ENCODE measurements at places on chromosomes 6 and 20.

DNA sequence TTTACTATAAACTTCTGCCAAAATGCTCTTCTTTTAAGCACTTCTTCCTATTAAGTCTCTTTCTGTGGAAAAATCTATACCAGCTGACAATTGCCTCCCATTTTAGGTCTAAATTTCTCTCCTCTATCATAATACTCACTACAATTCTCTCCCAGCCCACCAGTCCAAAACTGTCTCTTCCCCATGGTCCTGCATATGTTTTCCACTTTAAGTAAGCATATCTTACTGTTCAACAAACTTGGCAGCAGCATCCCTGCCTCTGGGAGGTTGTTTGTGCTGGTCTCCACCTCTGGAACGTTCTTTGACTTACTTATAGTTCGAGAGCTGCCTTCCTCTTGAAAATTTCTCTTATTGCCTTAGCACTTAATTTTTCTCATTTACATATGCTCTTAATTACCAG, 180.5 kb downstream of the COL12A1 start:
- DNase-seq: no peak

DNA sequence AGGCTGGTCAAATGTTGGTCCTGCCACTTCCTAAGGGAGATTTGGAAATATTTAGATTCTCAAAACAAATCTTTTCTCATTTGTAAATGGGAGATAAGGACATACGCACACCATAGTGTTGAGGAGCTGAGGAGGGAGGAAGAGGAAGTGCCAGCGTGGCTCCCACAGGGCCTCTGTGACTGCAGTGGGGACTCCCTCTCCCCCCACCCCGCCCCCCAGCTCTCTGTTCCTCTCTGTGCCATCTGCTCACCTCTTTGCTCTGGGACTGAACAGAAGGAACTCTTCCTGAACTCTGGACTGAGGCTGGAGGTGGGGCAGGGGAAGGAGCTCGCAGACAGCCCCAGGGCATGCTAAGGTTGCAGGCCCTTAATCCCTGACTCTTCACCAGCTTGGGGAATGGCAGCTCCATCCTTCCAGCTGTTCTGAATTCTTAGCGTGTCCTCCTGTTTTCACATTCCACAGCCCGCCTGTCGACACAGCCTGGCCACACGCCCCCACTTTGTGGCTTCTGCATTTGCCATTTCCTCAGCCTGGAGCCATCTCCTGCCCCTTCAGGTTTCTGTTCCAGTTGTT, 11.4 kb downstream of the DDX27 start:
- DNase-seq: no peak

DNA sequence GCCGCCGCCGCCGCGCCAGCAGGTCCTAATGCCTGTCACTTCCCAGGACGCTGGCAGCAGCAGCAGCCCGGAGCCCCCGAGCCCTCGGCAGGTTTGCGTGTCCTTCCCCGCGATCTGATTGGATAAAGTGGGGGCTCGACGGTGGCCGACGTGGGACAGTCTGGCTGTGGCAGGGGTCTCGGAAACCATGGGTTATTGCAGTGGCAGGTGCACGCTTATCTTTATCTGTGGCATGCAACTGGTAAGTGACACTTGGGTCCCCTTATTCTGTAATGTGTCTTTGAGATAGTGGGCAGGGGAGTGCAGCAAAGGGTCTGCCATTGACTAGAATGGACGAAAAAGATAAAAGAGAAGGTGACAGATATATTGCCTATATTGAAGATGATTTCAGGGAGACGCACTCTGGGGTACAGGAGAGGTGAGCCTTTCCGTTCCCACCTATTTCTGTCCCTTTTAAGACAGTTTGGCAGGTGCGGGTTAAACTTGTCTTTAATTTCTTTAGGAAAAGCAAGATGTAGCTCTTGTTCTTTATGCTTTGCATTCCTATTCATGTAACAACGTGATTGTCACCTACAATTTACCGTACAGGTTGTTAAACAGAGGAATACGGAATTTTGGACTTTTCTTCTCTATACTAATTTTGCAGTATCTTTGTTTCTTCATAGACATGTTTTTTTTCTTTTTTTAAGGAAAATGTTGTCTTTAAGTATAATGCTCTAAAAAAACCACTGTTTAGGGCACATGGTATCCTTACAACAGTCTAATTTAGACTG, 535 bp downstream of the NKAIN2 start:
- DNase-seq: peak; percentile 1

- DNase-seq: peak; percentile 75
Measured at GRCh38 chr6:14876778-14877613, 368.9 kb upstream of the JARID2 start.

DNA sequence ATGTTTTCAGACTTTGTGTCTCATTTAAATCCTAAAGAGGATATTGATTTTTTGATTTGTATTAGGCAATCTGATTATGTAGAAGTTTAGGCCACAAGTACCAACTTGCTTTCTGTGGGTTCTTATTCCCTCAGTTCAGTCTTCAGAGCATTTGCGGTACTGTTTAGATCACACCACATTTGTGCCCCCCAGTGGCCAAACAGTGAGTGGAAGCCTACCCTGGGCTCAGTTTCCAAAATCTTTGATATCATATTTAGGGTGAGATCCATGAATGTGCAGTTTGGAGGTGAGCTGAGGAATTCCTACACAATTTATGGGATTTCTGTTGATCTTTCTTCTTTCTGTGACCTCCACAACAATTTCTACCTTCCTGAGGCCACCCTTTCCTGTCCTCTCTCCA, 92.3 kb upstream of the FUT9 start:
- no peak for DNase-seq

GRCh38 chr6:41519305-41519744, 26.9 kb upstream of the FOXP4 start:
- no peak for DNase-seq

DNA sequence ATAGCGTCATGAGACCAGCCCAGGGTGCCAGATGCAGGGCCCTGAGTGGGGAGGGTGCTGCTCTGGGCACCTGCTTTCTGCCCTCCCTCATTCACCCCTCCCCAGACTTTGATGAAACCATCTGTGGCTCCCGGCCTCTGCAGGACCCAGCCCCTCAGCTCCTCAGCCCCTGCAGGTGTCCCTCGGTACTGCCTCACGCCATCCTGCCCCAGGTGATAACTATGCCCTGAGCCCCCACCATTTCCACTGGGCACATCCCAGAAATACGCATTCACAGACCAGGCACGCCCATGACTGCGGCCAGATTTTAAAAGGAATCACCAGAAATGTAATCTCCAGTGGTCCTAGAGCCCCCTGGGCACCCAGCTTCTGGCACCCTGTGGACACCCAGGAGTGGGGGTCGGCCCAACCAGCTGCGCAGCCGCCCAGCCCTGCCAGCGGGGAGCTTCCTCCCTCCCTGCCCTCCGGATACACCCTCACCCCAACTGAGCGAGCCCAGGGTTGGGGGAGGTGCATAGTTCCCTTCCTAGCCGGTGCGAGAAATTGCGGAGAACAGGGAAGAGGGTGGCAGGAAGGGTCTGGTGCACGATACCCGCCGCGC, 615 bp upstream of the NTSR1 start:
- DNase-seq: no peak

DNA sequence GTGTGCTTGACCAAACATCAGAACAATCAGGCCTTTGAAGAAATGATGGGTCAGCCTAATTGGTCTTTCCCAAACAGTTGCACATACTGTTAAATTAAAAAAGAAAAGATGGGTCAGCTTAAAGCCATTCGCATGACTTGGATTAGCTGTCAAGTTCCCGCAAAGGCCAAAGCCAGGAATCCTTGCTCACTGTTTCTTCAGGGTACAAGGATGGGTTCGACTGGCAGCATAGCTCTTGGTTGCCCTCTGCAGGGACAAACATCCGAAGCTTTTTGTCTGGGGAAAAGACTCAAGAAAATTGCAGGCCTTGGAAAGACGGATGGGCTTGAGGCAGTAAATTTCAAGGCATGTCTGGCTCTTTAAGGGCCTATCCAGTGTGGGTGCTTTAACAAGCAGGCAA, 168.0 kb downstream of the HDGFL1 start:
- peak; percentile 32 for DNase-seq

DNA sequence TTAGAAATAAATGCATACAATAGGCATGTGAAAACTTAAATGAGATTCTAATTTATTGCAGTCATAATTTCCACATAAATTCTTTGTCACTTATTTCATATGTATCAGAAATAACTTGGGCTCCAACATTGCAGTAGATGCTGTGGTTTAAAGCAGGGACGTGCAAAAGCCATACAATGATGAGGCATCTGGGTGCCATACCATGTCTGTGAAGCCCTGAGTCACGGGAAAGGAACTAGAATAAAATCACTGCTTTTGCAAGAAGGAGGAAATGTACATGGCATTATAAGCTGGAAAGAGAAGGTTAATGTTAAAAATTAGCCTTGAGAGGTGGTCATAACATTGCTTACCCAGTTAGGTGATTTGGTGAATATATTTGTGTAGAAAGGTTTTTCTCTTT, 180.4 kb downstream of the SASH1 start:
- DNase-seq: peak; percentile 43

- no peak for DNase-seq
Measured at GRCh38 chr6:3339811-3340210, 81.1 kb downstream of the PSMG4 start.

- no peak for DNase-seq
Measured at GRCh38 chr6:101741474-101742171, 348.1 kb downstream of the GRIK2 start.

DNA sequence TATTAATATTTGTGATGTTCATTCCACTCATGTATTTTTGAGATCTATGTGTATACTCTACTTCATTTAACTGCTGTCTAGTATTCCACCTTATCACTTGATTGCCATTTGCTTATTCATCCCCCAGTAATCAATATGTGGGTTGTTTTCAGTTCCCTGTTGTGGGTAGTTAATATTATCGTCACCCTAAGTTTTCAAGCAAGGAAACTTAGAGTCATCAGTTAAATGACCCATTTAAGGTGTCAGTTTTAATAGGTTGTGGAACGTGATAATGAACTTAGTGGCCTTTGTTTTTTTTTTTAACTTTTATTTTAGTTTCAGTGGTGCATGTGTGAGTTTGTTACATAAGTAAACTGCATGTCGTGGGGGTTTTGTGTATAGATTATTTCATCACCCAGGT, 90.3 kb downstream of the SLC24A3 start:
- DNase-seq: no peak

DNA sequence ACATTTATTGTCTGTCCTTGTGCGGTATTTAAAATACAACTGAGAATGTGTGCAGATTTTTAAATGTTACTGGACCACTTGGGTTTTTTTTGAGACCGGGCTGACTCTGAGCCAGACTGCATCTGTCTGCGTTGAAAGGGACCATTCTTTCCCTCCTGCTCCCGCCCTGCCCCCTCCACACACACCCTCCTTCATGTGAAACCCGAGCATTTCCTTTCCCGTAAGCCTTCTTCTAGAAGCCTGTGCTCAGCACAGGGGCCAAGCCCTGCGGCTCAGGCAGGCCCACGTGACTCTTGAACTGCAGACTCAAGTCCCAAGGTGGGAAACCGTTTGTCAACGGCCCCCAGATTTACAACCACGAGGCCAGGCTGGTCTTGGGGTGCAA, 82.7 kb upstream of the FOXC1 start:
- DNase-seq: no peak

DNA sequence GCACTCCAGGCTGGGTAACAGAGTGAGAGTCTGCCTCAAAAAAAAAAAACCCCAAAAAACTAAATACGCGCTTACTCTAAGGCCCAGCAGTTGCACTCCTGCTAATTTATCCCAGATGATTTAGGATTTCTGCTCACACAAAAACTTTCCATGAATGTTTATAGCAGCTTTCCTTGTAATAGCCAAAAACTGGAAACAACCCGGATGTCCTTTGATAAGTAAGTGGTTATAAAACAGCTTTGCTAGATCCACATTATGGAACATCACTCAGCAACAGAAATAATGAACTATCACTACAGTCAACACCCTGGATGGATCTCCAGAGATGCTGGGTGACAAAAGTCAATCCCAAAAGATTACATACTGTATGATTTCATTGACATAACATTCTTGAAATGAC, 220.4 kb upstream of the JARID2 start:
- DNase-seq: no peak

GRCh38 chr6:140736231-140736630, 1361.8 kb upstream of the CITED2 start:
- DNase-seq: peak; percentile 61

DNA sequence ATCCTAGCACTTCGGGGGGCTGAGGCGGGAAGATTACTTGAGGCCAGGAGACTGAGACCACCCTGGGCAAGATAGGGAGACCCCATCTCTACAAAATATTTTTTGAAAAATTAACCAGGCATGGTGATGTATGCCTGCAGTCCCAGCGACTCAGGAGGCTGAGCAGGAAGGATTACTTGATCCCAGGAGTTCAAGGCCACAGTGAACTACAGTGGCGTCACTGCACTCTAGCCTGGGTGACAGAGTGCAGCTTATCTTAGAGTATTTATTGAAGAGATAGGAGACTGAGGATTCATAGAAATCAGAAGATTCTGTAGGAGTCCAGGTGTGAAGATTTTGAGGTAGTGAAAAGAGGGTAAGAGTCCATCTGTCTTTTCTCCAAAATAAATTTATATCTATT, 45.0 kb downstream of the SLC17A5 start:
- DNase-seq: no peak

GRCh38 chr6:9503111-9503761, 911.6 kb downstream of the TFAP2A start:
- peak; percentile 99 for DNase-seq

DNA sequence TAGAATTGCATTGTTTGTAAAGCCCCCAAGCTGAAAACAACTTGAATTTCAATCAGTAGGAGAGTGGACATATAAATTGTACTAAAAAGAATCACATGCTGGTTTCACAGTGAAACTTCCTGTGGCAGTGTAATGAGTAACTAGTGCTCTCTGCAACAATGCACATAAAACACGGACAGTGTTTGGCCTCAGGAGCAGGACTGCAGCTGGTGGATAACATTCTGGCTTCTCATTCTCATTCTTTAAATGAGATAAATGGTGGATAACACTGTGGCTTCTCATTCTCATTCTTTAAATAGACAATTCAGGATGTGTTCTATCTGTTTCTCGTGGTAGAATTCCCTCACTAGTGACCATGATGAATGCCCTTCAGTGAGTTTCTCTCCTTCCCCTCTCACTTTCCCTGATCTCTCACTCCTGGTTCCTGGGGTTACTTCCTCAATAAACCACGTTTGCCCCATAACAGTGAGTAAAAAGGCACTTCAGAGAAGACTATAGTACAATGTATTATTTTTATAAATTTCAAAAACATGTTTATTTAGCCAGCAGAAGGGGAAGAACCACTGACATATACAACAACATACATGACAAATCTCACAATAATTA, 59.9 kb downstream of the SLC22A2 start:
- DNase-seq: no peak

DNA sequence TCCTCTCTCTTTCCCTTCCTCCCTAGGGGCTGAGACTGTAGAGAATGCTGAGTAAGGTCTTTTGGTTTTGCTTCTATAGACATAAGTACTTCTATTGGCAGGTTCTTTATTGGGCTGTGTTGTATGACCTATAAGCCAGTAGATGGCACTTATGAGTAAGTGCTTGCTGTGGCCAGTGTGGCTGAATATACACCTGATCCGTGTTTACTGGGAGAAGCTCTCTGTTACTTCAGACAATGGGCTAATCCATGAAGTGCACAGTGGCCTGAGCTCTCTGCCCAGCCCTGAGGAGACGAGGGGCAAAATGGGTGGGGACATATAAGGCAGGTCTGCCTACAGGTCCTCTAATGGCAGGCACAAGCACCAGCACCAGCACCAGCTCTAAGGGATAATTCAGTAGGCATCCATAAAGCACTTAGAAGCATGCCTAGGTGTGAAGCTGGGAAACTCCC, 610.3 kb downstream of the RNF144B start:
- DNase-seq: peak; percentile 23

- no peak for DNase-seq
Measured at GRCh38 chr6:130182466-130182865, 40.3 kb downstream of the SAMD3 start.

- peak; percentile 94 for DNase-seq
Measured at GRCh38 chr20:47319517-47320252, 36.8 kb downstream of the ZMYND8 start.

Measured in dermis blood vessel endothelial cell (primary cell).